ENCODE measurements at places on chromosomes 11 and 22. TPM values are rescaled to one million over a fixed set of nuclear protein-coding genes. Genes with fewer than 3 reads are reported as not detected.

The GDPD4 gene
- polyA plus RNA-seq, result not detected

- DNase-seq, result no peak
Measured at GRCh38 chr22:37141971-37142370, 7.7 kb downstream of the IL2RB start.

The CCDC89 gene
- not detected for polyA plus RNA-seq

- DNase-seq, result no peak
Measured at GRCh38 chr11:96242191-96242847, 100.7 kb downstream of the MAML2 start.

DNA sequence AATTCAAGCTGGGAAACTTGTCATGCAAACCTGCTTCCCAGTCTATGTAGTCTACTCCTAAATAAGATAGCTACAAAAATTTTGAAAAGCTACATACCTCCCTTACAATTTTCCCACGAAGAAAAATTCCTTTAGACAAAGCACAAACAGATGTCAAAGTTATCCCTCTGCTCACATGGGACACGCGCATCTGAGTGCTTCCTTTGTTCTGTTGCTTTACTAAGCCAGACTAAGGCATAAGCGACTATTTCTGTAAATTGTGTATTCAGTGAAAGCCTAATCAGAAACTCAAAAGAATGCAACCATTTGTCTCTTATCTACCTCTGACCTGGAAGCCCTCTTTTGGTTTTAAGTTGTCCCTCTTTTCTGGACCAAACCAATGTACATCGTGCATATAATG is 583.7 kb upstream of the B3GAT1 start:
- DNase-seq, result no peak

GRCh38 chr11:83909579-83910534 is 623.7 kb upstream of the CCDC90B start:
- no peak for DNase-seq

The HTR3A gene
- polyA plus RNA-seq, result not detected

GRCh38 chr11:2665526-2666400 is 34.0 kb downstream of the KCNQ1OT1 start:
- no peak for DNase-seq

DNA sequence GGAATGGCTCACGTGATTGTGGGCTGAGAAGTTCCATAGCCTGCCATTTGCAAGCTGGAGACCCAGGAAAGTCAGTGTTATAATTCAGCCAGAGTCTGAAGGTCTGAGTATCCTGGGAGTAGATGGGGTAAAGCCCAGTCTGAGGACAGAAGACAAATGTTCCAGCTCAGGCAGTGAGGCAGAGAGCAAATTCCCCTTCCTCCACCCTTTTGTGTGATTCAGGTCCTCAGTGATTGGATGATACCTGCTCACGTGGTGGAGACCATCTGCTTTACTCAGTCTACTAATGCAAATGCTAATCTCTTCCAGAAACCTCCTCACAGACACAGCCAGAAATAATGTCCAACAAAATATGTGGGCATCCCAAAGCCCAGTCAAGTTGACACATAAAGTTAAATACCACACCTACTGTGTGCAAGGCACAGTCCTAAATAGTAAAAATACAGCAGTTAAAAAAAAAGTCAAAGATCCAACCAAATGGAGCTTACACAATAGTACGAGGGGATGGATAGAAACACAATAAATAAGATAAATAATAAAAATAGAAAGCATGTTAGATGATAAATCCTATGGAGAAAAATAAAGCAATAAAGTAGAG is 13.2 kb upstream of the APOL6 start:
- no peak for DNase-seq

The APOA5 gene
- polyA plus RNA-seq, result not detected

The OR52I1 gene
- polyA plus RNA-seq, result not detected

DNA sequence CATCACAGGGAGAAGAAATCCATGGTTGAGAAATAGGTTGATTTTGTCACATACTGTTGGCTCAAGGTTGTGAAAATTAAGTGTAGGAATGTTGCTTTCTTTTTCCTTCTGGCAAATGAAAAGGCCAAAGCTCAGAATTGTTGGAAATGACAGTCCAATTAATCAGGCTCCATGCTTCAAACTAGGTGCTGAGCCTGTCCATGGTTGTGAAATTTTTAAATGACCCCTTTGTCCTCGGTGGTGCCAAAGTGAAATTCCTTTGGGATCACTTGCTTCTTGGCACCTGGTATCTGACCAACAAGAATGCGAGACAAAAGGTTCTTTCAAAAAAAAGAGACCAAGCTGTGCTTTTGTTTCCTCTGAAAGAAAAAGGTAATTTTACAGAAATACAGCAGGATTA is 451.9 kb downstream of the ETS1 start:
- DNase-seq, result no peak

DNA sequence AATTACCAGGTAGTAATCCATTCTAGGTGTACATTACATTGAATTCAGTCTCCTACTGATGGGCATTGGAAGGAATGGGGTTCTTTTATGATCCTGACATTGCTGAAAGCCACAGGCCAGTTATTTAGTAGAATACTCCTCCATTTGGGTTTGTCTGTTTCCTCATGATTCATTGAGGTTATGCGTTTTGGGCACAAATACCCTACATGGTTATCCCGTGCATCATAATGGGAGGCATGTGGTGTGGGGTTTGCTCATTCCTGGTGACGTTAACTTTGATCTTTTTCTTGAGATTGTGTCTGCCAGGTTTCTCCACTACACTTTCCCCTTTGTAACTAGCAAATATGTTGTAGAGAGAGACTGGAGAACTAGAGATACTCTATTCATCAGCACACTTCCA is 5.5 kb downstream of the FOLR3 start:
- DNase-seq, result peak; percentile 10

The TMEM45B gene
- polyA plus RNA-seq, result not detected

- no peak for DNase-seq
Measured at GRCh38 chr11:95514416-95515110, 275.0 kb downstream of the FAM76B start.

DNA sequence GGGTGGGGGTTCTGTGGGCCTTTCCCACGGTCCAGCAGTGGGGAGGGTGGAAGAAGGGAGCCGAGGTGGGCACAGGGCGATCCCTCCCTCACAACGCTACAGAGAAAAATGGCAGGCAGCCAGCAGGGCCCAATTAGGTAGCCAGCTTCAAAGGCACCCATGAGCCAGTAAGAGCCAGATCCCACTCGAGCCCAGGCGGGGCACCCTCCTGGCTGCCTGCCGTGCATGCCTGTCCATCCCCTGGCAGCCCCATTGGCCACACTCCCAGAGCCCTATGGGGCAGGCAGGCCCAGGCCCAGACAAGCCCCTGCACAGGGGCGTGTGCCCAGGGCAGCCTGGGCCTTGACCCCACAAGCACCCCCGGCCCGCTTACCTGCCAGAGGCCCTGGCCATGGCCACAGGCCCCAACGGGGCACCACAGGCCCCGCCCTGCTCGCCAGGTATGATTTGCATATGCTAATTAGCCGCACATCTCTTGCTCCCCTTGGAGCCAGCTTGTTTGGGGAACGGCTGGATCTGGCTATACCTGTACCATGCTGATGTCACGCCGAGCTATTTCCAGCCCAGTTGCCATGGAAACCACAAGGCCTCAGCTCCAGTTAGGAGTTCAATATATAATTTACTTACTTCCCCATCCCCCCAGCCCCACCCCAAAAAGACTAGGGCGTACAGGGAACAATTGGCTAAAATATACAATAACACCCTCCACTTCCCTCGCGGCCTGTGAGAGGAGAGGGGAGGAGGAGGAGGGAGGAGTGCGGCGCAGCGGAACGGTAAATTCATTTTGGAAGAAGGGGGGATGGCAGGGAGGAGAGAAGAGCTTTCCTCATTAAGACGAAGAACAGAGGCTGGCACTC is 47.5 kb upstream of the TCF20 start:
- DNase-seq, result no peak

DNA sequence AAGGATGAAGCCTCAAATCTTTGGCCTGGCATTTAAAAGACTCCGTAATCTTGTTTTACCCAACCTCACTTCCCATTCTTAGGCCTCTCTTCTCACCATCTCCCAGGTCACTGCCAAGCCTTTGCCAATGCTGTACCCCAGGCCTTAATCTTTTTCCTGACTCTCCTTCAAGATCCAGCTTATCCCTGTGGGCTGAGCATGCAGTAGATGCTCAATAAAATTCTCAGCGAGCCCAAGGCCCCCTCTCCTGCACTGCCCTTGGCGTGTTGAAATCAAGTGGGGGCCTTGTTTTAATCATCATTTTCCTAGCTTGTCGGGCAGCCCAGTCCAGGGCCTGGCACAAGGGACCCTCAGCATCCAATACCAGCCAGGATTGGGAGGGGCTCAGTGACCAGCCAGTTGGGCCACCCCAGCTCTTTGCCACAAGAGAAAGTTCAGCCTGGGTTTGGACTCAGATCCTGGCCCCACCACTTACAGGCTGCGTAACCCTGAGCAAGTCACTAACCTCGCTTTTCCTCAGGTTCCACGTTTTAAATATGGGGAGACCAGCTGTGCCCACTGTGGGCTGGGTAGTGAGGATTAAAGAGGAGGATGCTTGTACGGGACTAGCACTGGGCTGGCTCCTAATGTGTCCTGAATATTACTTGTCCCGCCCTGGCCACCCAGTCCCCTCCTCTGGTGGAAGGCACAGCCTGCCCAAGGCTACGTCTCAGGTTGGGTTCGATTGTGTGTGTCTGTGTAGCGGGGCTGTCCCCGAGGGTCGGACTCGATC is 943 bp upstream of the YWHAH start:
- no peak for DNase-seq

The CTSW gene
- not detected for polyA plus RNA-seq

DNA sequence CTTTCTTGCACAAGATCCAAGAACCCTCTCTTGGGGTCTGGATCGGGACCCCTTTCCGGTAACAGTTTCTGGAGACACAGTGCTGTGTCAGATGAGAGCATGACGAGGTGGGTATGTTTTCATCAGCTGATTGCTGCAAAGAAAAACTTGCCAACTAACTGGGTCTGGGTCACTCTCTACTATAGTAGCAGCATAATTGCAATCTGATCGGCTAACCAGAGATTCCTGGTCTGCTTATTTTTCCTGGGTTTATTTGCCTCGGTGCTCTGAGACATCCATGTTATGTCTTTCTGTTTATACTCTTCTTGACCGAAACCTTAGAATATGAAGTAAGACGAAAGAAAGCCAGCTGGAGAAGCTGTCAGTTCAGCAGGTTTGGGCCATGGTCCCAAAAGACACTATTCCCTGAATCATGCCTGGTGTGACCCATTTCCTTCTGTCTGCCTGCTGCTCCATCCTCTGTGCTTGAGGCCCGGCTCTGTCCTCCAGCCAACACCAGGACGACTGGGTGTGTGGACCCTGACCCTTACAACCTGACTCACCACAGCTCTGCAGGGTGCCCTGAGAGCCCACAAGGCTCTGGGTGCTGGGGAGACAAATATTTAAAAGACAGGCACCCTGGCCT is 24.1 kb upstream of the CLMP start:
- DNase-seq, result peak; percentile 68

GRCh38 chr11:68757711-68758110 is 6.4 kb upstream of the TESMIN start:
- DNase-seq, result no peak

GRCh38 chr11:6210274-6210955 is 5.1 kb downstream of the C11orf42 start:
- no peak for DNase-seq

The SYCE3 gene
- not detected for polyA plus RNA-seq

DNA sequence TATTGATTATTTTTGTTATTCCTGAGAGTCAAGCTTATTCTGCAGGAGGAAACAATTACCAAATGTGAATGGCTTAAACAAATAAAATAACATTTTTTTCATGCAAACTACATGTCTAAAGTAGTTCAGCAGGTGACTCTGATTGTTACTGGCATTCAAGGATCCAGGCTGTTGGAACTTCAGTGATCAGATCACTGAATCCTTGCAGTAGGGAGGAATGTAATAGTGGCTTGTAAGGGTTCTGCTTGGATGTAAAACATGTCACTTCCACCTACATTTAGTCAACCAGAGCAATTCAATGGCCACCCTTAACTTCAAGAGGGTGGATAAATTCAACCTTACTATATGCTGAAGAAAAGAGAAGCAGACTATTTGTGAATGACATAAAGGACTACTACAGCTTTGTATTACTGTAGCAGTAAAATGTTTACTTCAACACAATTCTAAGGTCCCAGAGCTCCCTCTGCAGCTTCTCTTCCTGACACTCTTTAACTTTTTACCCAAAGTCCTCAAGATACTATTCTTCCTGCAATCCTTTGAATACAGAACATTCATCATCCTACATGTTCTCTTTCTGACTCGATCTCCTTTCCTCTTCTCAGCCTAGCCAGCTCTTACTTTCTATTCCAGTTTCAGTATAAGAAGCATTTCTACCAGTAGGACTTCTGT is 284.0 kb downstream of the LRRC4C start:
- no peak for DNase-seq

The C22orf42 gene
- not detected for polyA plus RNA-seq

DNA sequence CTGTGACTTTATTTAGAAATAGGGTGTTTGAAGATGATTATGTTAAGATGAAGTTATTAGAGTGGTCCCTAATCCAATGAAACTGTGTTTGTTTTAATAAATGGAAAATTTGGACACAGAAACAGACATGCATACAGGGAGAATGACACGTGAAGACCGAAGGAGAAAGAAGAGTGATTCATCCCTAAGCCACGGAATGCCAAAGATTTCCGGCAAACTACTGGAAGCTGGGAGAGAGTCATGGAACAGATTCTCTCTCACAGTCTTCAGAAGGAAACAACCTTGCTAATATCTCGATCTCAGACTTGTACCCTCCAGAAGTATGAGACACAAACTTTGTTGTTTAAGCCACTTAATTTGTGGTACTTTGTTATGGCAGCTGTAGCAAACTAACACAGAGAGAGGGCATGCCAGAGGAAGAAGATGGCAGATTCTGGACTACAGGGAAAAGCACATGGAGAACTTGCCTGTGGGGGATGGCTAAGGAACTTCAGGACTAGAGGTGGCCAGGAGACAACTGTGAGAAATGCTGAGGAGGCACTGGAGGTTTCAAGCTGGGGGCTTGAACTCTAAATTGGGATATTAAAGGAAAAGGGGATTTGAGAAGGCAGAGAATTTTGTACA is 733.5 kb upstream of the CCDC90B start:
- no peak for DNase-seq

The APLNR gene
- polyA plus RNA-seq, result 0.08 TPM

GRCh38 chr22:19565382-19566278 is 41.4 kb upstream of the CLDN5 start:
- no peak for DNase-seq

GRCh38 chr22:41273128-41273527 is 12.9 kb downstream of the RANGAP1 start:
- no peak for DNase-seq

- DNase-seq, result no peak
Measured at GRCh38 chr11:42417691-42418090, 894.1 kb upstream of the API5 start.

DNA sequence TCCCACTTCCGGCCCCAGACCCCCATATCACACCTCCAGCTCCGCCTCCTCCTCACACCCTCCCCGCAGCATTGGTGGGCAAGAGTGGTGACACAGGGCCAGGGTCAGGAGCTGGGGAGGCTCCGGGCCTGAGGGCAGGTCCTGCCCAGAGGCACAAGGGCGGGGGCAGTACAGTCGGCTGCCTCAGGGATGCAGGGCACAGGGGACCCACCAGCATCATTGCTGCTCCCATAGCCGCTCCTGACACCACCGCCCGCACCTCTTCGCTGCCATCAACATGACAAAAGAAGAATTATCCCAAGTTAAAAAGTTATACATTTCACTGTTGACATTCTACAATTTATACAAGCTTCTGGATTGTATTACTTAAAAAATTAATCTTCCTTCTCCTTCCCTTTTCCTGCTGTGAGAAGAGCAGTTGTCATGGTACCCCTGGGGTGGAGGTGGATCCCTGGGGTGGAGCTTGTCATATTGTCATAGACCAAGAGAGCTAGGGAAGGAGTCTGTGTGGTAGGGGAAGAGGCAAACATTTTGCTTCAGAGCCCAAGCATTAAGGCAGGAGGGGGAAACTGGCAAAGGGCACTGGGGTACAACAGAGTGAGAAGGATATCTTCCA is 4.1 kb downstream of the SBF2 start:
- no peak for DNase-seq

The NPTXR gene
- polyA plus RNA-seq, result 9.7 TPM

The COPB1 gene
- polyA plus RNA-seq, result 128 TPM
